ENCODE measurements at places on chromosomes 1 and 21.

GRCh38 chr1:182575540-182576149 lies 13.4 kb downstream of the RNASEL start:
- DNase-seq, result no peak

DNA sequence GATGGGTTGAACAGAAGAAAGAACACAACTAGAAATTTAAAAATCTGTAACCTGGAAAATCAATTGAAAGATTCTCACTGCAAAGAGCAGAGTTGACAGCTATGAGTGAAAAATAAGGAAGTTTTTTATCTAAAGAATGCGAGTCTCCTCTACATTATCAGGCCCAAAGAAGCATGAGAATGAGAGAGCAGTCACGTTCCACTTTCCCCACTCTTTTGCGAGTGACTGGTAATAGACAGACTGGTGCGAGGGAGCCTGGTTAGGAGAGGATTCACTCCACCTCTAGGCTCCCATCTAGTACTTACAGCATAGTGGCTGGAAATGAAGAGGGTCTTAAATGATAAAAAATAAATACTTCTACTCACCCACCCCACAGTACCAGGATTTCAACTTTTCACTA lies 52.0 kb downstream of the PRDX6 start:
- DNase-seq, result no peak

DNA sequence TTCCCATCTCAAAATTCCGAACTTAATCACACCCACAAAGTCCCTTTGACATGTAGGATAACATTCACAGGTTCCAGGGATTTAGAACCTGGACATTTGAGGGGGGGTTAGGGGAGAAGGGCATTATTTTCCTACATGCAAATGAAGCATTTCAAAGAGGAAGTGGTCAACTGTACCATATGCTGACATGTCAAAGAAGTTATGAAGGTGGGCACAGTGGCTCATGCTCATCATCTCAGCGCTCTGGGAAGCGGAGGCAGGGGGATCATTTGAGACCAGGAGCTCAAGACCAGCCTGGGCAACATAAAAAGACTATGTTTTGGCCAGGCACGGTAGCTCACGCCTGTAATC lies 35.7 kb downstream of the PTP4A2 start:
- DNase-seq, result no peak

DNA sequence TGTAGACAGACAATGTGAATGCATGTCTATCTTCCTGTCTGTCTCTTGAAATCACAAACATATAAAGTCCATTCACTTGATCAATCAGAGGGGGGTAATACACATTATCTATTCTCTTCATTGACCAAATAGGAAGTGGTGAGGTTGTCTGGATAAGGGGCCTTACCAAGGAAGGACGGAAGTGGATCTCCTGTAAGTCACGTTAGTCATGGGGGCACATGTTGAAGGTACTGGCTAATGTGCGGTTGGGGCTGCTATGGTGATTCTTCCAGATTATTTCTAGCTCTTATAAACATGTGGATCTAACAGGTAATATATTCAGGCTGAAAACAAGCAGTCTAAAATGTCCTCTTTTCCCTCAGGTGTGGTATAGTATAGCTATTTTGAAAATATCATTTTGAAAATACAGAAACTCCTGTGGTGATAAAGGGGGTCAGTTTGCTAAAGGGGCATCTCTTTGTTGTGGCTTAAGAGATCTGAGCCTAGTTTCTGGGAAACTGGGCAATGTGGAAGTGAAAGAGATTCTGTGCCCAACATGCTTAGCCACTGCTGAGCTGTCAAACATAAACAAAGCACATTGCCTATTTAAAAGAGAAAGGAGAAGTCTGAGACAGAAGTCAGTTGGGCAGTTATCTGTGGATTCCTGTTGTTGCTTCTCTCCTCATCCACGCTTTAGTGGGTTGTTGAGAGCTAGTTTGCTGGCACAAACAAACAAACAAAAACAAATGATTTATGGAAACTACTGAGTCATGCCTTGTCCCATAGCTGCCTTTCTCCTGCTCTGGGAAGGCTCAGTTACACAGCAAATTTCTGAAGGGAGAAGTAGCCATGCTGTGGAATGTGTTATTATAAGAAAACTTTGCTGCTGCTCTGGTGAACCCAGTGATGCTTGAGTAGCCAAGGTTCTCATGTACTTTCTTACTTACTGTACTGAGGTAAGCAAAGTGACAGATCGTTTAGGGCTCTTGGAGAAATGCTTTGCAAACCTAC lies 166.9 kb downstream of the HLX start:
- DNase-seq, result peak; percentile 1

- no peak for DNase-seq
Observed at GRCh38 chr1:76695535-76695934, 171.7 kb upstream of the ST6GALNAC5 start.

- no peak for DNase-seq
Observed at GRCh38 chr1:95126366-95126765, 9.2 kb downstream of the TLCD4 start.

DNA sequence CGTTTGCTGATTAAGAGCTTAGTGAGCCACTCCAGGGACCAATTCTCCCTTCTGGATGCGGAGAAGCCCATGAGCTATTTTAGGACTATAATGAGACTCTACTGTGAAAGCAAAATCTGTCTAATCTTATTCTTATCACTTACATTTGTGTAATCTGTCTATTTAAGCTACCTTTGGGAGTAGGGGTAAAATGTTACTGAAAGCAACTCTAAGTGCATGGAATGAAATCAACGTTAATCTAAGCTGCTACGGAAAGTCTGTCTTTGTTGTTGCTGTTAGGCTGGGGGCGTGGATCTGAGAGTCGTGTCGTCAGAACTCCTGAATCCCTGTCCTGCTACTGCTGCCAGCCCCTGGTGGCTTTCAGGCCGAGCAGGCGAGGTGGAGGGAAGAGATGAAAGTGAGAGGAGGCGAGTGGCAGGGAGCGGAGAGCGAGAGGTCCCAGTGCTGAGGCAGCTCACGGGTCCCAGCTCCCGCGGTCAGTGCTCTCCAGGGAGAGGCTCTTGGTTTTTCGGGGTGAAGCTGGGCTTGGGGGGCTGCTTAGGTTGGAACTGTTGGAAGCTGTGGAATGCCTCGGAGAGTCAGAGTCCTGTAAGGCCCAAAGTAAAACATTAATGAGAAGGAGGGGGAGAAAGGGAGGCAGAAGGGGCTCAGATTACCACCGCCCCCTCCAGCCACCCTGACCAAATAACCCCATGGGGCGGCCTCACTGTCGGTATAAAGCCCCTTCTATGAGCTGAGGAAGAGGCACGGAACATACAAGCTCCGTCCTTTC lies 53.9 kb downstream of the COQ8A start:
- DNase-seq, result no peak

DNA sequence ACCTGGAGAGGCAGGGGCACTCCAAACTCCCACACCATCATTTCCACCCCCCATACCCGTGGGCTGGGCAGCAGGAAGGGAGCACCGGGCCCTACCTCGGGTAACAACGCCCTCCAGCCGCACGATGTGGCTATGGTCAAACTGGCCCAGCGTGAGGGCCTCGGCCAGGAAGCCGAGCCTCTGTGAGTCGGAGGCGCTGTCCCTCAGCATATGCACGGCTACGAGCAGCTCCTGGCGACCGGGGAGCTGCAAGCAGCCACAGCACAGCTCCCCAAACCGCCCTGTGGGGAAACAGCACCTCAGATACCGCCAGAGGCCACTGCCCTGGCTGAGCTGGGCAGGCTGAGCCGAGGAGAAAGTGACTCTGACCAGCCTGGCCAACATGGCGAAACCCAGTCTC lies 29.2 kb downstream of the CDCA8 start:
- no peak for DNase-seq

DNA sequence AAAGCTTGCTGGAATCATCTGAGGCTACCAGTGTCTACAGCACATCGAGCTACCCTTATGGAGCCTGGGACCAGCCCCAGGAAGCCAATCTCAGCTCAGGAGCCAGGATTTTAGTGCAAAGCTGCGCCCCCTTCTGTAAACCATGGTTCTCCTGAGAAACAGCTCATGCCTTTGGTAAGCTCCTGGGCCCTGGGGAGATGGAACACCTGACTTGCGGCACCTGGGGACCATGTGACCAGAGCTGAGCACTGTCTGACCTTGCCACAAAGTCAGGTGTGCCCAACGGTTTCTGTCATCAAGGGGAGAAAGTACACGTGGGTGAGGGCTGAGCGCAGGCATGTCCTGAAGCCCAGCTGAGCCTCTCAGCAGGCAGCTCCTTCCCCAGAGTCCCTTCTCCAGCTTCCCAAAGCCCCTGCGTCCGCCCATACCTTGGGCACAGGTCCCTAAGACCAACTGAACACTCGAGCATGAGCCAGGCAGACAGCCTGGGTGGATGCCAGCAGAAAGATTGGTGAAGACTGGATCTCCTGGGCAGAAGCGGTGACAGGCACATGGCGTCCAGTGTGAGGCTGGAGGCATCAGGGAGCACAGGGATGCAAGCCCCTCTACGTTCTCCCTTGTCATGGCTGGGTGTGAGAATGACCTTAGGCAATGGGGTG lies 57.9 kb upstream of the TENT5B start:
- DNase-seq, result no peak

GRCh38 chr1:51331206-51332100 lies 1.1 kb upstream of the TTC39A start:
- no peak for DNase-seq

DNA sequence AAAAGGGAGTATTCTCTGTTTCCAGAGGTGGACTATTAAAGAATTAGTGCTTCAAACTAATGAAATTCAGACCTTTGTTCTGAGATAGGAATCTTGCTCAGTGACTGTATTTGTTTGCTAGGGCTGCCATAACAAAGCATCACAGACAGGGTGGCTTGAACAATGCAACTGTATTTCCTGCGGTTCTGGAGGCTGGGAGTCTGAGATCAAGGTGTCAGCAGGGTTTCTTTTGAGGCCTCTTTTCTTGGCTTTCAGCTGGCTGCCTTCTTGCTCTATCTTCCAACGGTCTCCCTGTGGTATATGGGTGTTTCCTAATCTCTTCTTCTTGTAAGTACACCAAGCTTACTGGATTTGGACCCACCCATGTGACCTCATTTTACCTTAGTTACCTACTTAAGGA lies 264.6 kb upstream of the PROX1 start:
- DNase-seq, result no peak

DNA sequence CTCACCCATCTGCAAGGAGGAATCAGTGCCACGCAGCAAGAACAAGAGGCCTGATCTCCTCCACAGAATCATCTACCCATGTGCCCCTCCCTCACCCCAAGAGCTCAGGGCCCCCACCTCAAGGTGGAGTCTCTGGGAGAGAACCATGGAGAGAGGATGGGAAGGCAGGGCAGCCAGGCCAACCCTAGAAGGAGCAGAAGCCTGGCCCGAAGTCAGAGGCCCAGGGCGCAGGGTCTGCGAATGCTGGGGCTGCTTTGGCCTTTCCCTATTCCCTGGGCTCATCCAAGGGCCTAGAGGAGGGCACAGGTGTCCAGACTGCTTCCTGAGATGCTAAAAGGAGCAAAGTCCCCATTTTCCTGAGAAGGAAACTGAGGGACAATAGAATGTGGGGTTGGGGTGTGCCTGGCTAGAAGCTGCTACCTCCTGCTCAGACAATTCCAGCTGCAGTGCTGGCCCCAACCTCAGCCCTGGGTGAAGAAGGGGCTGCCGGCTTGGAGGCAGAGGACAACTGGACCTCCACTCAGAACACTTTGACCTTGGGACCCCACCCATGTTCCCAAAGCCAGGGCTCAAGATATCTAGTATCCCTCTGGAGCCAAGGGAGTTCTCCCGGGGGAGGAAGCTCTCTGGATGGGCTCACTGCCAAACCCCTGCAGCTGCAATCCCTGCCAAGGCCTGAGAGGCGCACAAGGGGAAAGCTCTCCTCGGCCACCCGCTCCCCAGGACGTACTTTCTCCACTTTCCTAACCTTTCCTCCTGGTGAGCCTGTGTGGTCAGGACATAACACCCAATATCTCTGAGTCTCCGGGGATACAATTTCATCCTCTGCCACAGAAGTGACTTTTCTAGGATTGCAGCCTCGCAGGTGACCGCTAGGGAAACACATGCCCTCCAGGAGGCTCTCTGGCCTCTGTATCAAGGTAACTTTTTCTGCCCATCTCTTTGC lies 16.6 kb upstream of the LEMD1 start:
- no peak for DNase-seq

GRCh38 chr21:46543306-46543705 lies 61.6 kb downstream of the S100B start:
- no peak for DNase-seq

- DNase-seq, result no peak
Observed at GRCh38 chr21:25508364-25508763, 98.9 kb downstream of the MRPL39 start.

DNA sequence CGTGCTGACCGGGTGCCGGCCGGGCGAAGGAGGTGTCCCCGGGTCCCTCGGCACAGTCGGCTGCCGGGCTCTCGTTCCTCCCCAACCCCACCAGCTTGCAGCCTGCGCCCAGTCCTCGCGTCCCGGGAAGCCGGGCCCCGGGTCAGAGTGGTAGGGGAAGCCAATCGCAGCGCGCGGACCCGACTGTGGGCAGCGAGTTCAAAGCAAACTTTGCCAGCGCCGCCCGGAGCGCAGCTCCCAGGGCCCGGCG lies 328 bp downstream of the MYCL start:
- no peak for DNase-seq

DNA sequence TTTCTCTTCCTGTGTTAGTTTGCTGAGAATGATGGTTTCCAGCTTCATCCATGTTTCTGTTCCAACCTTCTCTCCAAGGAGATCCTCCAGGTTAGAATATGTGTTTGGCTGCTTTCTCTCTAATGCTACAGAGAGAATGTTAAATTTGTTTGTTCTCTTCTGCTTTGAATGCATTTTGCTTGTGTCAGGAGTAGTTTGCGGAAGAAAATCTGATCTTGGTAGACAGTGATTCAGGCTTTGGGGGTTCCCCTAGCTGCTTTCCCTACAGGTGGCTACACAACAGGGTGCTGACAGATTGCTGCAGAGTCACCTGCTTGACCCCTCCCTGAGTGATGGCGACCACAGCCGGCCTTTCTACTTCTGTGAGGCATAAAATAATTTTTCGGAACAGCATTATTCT lies 41.8 kb downstream of the MACO1 start:
- no peak for DNase-seq

GRCh38 chr1:234627009-234627950 lies 17.3 kb upstream of the IRF2BP2 start:
- DNase-seq, result no peak

DNA sequence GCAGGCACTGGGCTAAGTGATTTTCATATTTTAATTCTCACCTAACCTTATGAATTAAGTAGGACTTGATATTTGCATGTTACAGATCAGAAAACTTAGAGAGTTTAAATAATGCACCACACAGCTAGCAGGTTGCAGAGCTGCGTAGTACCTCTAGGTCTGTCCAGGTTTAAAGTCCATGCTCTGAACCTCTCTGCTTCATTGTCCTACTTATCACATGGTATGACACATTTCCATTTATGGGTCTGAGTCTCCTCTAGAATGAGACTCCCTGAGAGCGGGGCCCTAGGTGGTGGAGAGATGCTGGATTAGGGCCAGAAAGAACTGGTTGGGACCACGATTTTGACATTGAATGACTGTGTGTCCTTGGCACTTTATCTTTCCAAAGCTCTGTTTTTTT lies 102.5 kb upstream of the USP24 start:
- DNase-seq, result no peak

DNA sequence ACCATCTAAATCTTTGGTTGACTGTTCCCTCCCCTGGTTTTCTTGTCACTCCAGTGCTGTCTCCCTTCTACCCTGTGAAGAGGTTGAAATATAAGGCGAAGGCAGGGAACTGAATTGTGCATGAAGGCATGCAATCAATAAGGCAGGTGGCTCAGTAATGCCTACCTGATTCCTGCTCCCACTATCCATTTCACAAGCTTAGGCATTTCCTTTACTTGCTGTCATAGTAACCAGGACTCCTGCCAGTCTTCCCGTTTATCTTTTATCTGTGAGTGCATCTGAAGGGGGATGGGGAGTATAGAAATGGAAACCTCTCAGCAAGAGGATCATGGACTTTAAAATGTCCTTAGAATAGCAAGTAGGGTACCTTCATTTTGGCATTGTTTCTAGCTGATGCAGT lies 40.5 kb downstream of the MRPS6 start:
- no peak for DNase-seq
